ENCODE measurements at places on chromosomes 7 and 10. TPM values are rescaled to one million over a fixed set of nuclear protein-coding genes. Genes with fewer than 3 reads are reported as not detected.
A peak's percentile ranks its signal among the peaks of the same experiment; 100 is the strongest.

The HOXA5 gene
- total RNA-seq, result 55.0 TPM

DNA sequence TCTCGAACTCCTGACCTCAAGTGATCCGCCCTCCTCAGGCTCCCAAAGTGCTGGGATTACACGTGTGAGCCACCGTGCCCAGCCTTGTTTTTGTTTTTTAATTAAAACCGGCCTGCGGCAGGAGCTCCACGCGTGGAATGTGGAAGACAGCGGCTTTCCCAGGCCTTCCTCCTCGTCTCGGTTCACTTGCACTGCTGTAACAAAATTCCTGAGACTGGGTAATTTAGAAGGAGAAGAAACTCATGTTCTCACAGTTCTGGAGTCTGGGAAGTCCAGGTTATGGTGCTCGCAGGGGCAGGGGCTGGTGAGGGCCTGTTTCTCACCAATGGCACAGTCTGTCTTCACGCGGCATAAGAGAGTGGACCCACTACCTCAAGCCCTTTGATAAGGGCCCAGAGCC is 14.4 kb upstream of the CRYGN start:
- DNase-seq, result peak; percentile 31
- no peaks in the 10 kb centered on the region for H3K36me3 ChIP-seq

- H3K27ac ChIP-seq, result peak overlapping the region; percentile 77
- no peak for DNase-seq
- peaks cover 29% of the 10 kb centered on the region for H3K4me1 ChIP-seq
- H3K36me3 ChIP-seq, result peaks cover 18% of the 10 kb centered on the region
Measured at GRCh38 chr7:1093916-1094508, 6.1 kb downstream of the GPER1 start.

DNA sequence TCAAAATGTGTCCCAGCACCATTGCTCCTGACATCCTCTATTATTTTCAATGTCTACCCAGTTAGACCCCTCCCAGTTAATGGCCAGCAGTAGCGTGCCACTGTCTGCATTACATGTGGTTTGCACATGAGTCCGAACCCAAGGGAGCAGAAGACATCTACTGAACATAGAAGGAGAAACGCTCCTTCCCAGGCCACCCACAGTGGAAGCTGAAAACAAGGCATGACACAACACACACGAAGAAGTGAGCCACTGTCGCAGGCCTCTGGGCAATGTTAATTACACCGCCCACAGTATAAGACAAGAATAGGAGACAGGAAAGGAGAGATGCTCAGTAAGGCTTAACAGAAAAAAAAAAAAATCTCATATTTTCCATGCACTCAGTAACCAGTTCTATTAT is 50.5 kb downstream of the MKX start:
- no peaks in the 10 kb centered on the region for H3K4me1 ChIP-seq
- no peak overlapping the region for H3K4me3 ChIP-seq
- DNase-seq, result no peak
- no peaks in the 10 kb centered on the region for H3K36me3 ChIP-seq
- H3K27ac ChIP-seq, result no peak overlapping the region

GRCh38 chr10:27355918-27356573 is 115.4 kb upstream of the ACBD5 start:
- H3K36me3 ChIP-seq, result no peaks in the 10 kb centered on the region
- peaks cover 4% of the 10 kb centered on the region for H3K27me3 ChIP-seq
- H3K27ac ChIP-seq, result no peak overlapping the region

DNA sequence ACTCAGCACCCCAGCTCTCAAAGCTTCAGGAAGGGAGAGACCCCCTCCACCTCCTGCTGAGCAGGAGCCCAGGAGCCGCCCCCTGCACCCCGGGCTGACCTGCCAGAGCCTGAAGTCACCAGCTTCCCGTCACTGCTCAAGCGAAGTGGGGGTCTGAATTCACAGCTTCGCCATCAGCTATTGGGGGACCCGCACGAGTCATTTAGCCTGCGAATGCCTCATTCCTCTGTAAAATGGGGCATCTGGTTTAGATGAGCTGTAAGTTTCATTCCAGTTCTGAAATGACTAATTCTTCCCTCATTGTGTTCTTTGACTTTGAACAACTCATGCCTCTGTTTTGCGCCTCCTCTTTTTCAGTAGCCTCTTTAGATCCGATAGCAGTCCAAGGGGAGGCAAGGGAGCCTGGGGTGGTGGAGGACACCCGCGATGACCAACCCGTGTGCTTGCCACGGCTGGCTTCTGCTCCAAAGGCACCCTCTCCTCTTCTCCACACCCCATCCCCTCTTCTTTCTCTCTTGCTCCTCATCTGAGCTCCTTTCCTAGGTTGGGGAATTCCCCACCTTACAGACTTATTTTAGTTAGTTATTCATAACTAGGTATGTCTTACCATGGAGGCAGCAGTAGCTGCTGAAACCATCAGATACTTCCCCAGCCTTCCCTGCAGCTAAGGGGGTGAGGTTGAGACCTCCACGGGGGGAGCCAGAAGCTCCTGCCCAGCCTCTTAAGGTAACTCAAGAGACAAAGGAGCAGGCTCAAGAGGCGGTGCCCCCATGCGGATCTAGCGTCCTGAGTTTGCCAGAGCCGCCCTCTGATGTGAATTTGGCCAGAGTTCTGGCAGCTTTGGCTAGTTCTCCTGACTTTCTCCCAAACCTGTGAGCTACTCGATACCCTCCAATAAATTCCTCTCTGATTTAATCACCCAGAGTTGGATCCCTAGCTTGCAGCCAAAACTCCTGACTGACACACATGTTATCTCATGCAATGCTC is 47.7 kb downstream of the RBM17 start:
- H3K36me3 ChIP-seq, result no peaks in the 10 kb centered on the region
- H3K4me1 ChIP-seq, result peaks cover 6% of the 10 kb centered on the region
- peaks cover 45% of the 10 kb centered on the region for H3K27me3 ChIP-seq
- H3K4me3 ChIP-seq, result no peak overlapping the region
- no peak for DNase-seq

DNA sequence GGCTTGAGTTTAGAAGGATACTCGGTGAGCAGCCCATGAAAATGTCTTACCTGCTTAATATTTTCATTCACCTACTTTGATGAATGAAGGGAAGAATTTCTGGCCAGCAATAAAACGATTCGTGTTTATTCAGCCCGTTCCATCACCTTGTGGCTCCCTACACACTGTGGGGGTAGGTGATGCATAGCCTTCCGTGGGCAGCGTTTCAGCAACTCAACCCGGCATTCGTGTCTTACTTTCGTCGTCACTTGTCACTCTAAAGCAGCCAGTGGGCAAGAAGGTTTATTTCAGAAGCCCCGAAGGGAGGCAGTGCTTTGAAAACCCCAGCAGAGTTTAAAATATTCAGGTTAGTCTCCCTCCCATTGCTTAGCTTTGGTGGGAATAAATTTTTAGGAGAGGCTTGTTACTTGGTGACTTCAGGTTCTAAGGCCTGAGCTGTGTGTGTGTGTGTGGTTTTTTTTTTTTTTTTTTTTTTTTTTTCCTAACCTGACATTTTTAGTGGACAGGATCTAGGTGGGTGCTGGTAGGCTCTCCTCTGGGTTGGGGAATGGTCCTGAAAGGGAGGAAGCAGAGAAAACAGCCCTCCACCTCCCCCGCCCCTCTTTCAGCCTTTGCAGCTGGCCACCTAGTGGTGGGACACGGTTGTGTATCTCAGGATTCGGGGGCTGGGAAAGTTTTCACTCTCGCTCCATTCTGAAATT is 1.8 kb downstream of the GRK5 start:
- peaks cover 12% of the 10 kb centered on the region for H3K27me3 ChIP-seq
- no peaks in the 10 kb centered on the region for H3K36me3 ChIP-seq
- H3K27ac ChIP-seq, result peak overlapping the region; percentile 54
- peaks cover 51% of the 10 kb centered on the region for H3K4me1 ChIP-seq
- peak overlapping the region; percentile 92 for H3K4me3 ChIP-seq
- peak; percentile 77 for DNase-seq
